Natural killer cell treated with Interleukin-12 subunit alpha and Interleukin-12 subunit beta and Interleukin-15 and Interleukin-18, amount 100 ng/mL, for 72 hours (primary cell): ENCODE measurements at places on chromosomes 5 and 9. TPM values are rescaled to one million over a fixed set of nuclear protein-coding genes. Genes with fewer than 3 reads are reported as not detected.

Gene NME5
- not detected for total RNA-seq

Gene TGFBR1
- 105 TPM for total RNA-seq

- no peak overlapping the region for H3K27ac ChIP-seq
- H3K4me1 ChIP-seq, result no peaks in the 10 kb centered on the region
- H3K36me3 ChIP-seq, result no peaks in the 10 kb centered on the region
- H3K27me3 ChIP-seq, result peaks cover 33% of the 10 kb centered on the region
- DNase-seq, result no peak
Observed at GRCh38 chr5:123502120-123502519, 9.9 kb upstream of the CSNK1G3 start.

GRCh38 chr9:77063645-77064285 is 44.3 kb downstream of the FOXB2 start:
- no peaks in the 10 kb centered on the region for H3K4me1 ChIP-seq
- no peak overlapping the region for H3K27ac ChIP-seq
- H3K36me3 ChIP-seq, result no peaks in the 10 kb centered on the region
- no peak for DNase-seq
- H3K27me3 ChIP-seq, result peaks cover 2% of the 10 kb centered on the region
- H3K4me3 ChIP-seq, result no peak overlapping the region

DNA sequence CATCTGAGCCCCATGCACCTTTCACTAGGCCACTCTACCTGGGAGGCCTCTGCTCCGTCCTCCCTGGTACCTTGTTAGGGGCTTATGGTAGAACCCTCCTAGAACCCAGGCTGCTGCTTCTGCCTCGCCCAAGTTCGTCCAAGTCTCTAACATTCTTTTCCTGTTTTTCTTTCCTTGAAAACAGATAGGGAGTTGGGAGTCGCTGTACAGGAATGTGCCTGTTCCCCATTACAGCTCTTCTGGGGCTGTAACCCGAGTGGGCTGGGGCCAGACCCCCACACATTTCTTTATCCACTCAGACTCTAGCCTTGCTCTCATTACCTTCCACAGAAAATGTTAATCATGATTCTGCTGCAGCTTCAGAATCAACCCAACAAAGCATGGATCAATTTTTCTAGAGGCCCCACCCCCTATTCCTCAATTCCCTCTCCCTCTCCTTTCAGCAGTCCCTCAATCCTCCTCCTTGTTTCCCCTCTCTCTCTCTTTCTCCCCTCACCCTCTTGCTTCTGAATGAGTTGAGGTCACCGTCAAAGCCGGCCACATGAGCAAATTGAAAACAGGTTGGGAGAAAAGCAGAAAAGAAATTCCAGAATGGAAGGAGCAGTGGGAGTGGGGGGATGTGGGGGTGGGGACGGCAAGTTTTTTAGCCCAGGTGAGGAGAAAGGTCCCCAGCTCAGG is 193.8 kb upstream of the TRIM32 start:
- H3K4me1 ChIP-seq, result no peaks in the 10 kb centered on the region
- H3K27ac ChIP-seq, result no peak overlapping the region
- H3K27me3 ChIP-seq, result peaks cover 2% of the 10 kb centered on the region
- H3K4me3 ChIP-seq, result no peak overlapping the region
- no peak for DNase-seq

DNA sequence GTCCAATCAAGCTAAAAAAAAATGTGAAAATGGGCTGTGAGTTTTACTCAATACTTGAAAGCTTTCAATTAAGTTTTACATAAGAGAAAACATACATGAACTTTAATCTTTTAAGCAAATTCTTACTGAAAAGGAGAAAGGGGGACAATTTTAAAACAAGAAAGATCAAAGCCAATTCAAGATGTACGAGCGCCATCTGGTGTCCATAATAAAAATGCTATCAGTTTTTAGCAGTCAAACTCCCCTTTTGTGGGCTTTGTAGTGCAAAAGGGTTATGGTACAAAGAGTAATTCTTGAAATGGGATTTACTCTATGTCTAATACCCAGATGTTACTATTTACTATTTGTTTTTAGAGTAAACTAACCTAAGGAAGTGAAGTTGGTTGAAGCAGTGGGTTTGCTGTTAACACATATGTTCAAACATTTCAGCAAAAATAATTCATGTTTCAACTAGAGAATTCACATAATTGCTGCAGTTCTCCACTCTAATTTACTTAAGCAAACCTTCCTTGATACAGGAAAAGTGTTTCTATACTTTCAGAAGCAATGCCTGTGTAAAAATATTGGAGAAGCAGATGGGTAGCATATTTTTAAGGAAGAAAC is 228.2 kb upstream of the TYRP1 start:
- DNase-seq, result no peak
- H3K27ac ChIP-seq, result no peak overlapping the region
- no peaks in the 10 kb centered on the region for H3K4me1 ChIP-seq
- no peaks in the 10 kb centered on the region for H3K27me3 ChIP-seq
- H3K4me3 ChIP-seq, result no peak overlapping the region

Gene PDE6A
- not detected for total RNA-seq

- no peak for DNase-seq
- H3K4me3 ChIP-seq, result no peak overlapping the region
- no peaks in the 10 kb centered on the region for H3K36me3 ChIP-seq
- peaks cover 10% of the 10 kb centered on the region for H3K4me1 ChIP-seq
- H3K27ac ChIP-seq, result no peak overlapping the region
Observed at GRCh38 chr5:127561254-127561653, 43.8 kb downstream of the PRRC1 start.
